ENCODE measurements at places on chromosomes 12 and 14.

- no peak for DNase-seq
Measured at GRCh38 chr14:34354556-34354955, 107.5 kb downstream of the SPTSSA start.

- DNase-seq: no peak
Measured at GRCh38 chr12:123092866-123093265, 58.0 kb downstream of the PITPNM2 start.

DNA sequence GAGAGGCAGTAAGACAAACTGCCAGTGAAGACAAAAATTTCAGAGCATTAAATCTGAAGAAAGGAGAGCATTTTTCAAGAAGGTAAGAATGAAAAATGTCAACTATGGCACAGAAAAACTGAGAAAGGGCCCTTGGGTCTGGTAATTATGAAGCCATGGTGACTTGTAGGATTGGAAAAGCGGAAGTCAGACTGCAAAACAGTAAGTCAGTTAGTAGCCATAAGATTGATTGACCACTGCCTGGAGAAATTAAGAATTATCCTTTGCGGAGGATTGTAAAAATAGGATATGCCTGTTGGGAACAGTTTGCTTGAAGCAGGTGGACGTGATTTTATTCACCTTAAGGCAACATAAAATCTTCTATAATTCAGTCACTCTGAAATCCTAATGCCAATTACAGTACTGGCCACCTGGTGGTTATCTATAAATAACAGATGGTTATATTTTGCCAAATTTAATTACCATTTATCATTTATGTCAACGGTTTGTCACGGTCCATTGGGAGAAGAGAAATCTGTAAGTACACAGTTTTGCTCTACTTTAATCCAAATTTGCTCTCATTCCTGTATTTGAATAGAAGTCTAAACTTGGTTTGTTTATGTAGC is 127.1 kb upstream of the CNTN1 start:
- no peak for DNase-seq

DNA sequence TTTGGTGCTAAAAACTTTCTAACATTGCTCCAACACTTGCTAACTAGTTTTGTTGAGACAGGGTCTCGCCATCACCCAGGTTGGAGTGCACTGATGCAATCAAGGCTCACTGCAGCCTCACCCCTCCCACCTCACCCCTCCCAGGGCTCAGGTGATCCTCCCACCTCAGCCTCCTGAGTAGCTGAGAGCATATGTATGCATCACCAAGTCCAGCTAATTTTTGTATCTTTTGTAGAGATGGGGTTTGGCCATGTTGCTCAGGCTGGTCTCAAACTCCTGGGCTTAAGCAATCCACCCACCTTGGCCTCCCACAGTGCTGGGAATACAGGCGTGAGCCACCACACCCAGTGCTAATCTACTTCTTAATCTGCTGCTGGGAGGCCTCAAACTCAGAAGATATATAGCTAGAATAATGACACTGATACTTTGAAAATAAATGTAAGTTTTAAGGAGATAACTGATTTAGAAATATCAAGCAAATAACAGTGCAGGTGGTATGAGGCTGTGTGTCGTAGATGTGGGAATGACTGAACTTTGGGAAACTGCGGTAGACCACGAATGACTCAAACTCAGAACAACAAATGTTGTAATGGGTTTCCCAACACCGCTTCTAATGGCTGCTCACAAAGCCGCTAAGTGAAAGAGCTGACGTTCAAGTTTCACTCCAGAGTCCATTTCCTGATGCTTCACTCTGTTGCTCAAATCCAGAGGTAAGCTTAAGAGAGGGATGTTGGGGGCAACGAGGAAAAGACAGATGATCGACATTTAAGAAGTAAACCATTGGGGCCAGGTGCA is 10.0 kb downstream of the TMCC3 start:
- DNase-seq: peak; percentile 95

- no peak for DNase-seq
Measured at GRCh38 chr14:38469156-38469555, 213.3 kb upstream of the CLEC14A start.

DNA sequence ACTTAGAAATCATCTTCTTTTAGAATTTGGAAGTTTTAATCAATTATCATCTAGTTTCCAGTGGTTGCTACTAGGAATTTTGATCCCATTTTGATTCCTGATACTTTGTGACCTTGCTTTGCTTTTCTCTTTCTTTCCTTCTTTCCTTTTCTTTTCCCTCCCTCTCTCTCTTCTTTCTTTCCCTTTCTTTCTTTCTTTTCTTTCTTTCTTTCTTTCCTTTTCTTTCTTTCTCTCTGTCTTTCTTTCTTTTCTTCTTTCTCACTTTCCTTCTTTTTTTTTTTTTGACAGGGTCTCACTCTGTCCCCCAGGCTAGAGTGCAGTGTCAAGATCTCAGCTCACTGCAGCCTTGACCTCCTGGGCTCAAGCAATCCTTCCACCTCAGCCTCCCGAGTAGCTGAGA is 81.5 kb upstream of the OSBPL8 start:
- no peak for DNase-seq

DNA sequence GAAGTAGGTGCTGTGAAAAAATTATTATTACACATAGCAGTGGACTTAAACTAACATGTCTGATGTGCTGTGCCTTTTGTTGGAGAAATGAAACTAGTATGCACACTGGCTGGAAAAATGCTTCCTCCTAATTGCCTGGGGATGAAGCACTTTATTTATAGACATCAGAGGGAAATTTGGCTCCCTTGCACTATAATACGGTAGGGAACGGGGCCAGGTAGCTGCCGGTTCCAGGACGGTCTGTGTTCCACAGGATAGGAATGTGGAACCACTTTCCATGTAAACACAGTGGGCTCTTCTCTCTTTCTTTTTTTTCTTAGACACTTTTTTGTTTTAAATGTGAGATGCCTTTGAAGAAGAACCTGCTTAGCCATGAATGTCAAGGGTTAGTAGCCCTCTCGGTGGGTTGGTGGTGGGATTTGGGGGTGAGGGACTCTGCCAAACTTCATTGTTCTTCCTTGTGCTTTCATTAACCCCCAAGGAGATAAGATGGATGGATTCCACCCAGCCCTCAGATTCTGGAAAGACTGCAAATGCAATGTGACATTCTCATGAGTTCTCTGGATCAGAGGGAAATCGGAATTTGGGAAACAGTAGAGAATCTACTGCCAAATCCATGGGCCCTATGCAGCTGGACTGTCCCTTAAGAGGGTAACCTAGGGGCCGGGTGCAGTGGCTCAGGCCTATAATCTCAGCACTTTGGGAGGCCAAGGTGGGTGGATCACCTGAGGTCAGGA is 58.0 kb upstream of the GSC start:
- no peak for DNase-seq

DNA sequence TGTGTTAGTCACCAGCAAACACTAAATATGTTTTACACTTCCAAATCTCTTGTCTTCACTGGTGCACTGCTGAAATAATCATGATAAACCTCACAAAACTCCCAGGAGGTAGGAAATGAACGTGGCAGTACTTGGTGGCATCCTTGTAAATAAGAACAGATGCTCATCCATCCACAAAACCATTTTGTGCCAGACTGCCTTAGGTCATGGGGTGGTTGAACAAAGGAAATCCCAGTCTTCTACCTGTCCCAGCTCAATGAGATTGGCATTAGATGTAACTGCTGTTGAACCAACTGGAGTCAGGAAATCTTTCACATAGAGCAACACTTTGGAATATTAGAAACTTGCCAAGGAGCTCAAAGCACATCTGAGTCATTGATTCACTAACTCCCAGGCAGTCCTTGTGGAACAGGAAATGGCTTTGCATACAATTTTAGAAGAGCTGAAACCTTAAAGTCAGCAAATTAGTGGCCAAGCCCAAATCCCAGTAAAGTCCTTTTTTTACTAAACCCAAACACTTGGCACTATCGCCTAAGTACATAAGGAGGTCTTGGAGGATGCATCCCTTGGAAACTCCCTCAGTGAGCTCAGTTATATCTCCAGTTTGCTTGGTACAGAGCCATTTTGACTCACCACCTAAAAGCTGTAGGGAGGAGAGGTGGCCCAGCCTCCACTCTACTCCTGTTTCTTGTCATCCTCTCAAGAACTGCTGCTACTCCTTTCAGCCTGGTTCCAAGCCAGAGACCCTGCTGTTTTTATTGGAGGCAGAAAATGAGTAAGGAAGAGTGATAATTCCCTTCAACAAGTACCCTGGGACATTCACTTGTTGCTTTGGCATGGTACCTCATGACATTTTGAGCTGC is 208.0 kb downstream of the NOVA1 start:
- DNase-seq: no peak

GRCh38 chr14:71136386-71137060 is 229.3 kb downstream of the PCNX1 start:
- no peak for DNase-seq

DNA sequence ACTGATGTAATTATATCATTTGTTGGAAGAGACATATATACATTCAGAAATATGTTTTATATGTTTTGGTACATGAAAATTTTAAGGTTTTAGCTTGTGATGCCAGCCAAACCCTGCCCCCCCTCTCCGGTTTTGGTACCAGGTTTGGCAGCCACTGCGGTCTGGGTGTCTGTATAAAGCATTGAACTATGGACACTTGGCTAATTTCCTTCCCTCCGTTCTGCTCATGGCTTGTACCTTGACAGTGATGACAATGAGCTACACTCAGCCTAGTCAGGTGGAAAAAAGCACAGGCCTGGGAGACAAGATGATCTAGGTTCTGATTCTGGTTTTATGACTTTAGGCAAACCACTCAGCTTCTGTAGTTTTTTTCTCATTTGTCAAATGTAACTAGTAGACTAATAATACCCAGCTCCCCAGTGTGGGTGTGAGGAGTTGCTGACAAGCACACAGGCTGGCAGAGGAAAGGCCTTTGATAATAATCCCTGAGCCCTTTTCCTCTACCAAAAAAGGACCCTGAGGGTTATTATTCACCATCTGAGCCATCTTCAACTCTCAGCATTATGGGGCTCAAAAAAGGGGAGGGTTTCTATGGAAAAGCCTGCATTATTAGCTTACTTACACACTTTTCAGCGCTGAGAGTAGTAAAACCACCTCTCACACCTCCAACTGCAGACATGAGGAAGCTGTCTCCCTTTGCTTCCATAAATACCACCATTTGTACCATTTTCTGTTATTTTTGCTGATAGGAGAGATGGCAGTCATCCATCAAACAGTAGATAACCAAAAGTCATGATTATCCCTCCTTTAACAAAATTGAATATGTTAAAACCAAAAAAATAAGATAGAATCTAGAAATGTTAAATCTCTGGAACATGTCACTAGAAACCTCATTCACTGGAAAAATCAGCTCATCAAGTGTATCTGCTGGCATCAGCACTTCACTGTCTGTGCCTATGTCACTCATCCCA is 76.3 kb upstream of the PSMC1 start:
- DNase-seq: no peak

- no peak for DNase-seq
Measured at GRCh38 chr12:126419131-126419530, 1353.9 kb downstream of the AACS start.

- peak; percentile 39 for DNase-seq
Measured at GRCh38 chr12:159156-159782, 54.7 kb downstream of the SLC6A12 start.

DNA sequence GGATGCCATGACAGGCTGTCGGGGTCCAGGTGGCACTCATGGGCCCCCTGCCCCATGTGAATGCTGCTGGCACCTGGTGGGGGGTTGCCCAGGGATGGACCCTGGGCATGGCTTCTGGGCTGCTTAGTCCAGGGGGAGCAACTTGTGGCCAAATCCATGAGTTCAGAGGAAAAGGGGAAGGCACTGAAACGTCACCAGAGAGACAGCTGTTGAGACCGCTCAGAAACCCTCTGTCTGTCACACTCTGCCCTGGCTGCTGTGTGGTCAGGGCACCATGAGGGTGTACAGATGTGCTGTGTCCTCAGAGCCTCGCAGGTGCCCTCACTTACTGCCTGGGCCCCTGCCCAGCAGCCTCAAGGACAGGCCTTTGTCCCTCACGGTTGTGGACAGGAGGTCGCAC is 9.4 kb downstream of the CLBA1 start:
- DNase-seq: no peak

DNA sequence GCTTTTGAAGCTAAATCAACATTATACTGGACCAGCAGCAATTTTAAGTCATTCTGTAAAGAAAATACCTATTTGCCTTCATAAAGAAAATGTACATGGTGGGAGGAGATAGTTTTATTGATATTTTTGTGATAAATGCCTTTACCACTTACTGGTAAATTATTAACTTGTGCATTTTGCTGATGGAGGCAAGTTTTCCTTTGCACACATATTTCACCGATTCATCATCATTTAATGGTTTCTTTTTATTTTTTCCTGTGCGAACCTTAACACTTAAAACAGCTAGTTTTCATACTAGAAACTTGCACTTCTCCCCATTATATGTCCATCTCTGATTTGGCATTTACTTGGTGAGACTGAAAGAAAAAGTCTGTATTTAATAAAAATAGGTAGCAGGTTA is 239.3 kb downstream of the TRHDE start:
- DNase-seq: no peak

DNA sequence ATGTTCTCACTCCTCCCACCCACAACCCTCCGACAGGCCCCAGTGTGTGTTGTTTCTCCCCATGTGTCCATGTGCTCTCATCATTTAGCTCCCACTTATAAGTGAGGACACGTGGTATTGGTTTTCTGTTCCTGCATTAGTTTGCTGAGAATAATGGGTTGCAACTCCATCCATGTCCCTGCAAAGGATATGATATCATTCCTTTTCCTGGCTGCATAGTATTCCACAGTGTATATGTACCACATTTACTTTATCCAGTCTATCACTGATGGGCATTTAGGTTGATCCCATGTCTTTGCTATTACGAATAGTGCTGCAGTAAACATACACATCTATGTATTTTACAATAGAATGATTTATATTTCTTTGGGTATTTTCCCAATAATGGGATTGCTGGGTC is 77.5 kb downstream of the SLCO1A2 start:
- DNase-seq: no peak

- DNase-seq: no peak
Measured at GRCh38 chr12:59067083-59067482, 146.8 kb upstream of the LRIG3 start.

- no peak for DNase-seq
Measured at GRCh38 chr12:132618683-132619043, at the start of gene P2RX2. TSS of gene P2RX2 (plus strand) at chr12:132618776. CDS start at chr12:132618817, 41 bp downstream.

- DNase-seq: no peak
Measured at GRCh38 chr12:120738252-120739030, 12.8 kb downstream of the ACADS start.

DNA sequence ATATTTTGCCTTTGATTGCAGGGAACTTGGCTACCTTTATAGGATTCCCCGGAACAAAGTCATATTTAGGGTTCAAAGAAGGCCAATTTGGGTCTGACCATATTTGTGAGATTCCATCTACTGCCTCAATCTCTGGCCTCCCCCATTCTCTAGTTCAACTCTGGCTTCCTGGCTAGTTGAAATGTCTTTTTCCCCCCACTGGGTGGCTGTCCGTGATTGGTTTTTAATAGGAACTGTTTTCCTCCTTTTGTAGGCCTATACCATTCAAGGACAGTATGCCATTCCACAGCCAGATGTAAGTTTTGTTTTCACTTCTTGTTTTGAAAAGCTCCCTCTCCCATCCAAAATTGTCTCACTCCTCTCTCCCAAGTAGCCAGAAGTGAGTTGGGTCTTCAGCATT is 13.8 kb downstream of the PCBP2 start:
- DNase-seq: no peak

GRCh38 chr14:24461336-24461735 is 18.8 kb upstream of the SDR39U1 start:
- DNase-seq: no peak

- no peak for DNase-seq
Measured at GRCh38 chr12:132909030-132909368, 21.6 kb upstream of the CHFR start.

Data from inflammatory macrophage (primary cell).